ENCODE measurements at places on chromosomes 6 and 20.
A peak's percentile ranks its signal among the peaks of the same experiment; 100 is the strongest.

GRCh38 chr6:113104951-113105350 is 752.2 kb upstream of the MARCKS start:
- DNase-seq: no peak

DNA sequence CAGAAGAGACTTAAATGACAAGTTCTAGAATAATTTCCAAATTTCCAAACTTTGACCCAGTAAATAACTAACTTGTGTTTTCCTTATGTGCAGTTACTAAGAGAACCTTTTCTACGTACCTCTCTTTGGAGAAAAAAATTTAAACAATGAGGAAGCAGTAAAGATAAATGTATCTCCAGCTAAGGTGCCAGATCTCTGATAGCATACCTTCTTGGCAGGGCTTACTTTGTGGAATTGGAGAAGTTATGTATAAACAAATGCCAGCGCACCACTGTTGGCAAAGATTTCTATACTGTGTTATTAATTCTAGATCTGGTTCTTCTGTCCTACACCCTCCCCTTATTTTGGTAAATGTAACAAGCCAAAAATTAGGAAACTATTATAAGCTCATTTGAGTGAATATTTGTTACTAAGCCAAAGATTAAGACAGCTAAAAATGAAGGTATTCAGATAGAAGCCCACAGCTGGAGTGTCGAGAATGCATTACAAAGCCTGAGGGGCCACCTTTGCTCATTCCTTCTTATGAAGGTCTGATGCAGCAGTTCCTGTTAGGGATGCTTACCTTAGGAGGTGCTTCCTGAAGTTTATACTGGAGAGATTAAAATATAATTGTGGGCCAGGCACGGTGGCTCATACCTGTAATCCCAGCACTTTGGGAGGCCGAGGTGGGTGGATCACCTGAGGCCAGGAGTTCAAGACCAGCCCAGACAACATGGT is 373.1 kb upstream of the SOX4 start:
- no peak for DNase-seq

DNA sequence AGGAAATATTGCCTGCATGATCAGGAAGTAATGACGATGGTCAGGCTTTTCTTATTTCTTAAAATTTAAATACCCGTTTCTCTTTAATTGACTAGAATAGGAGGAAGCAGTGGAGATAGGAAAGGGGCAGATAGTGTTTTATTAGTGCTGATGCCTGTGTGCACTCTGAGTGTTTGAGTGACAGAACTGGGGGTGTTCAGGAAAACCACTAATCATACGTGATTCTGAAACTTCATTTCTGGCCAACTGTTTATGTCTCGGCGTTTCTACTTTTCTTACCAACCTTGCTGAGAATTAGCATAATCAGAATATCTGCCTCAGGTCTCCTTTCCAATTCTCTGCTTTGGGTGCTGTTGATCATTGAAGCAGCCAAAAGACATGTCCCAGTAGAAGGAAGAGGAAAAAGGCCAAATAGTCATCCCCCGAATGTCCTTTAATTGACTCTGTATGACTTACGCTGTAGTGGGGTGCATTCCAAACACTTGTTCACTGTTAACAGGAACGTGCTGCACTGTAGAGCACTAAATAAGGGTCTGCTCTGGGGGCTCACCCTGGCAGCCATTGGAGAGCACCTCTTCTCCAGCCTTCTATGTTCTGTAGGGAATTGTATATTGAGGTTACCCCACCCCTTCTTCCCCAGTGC is 152.9 kb downstream of the JARID2 start:
- DNase-seq: peak; percentile 62

GRCh38 chr6:156169371-156169770 is 607.8 kb upstream of the ARID1B start:
- no peak for DNase-seq

- peak; percentile 21 for DNase-seq
These were observed 24.6 kb upstream of the TRPC4AP start for GRCh38 chr20:35117196-35117595.

DNA sequence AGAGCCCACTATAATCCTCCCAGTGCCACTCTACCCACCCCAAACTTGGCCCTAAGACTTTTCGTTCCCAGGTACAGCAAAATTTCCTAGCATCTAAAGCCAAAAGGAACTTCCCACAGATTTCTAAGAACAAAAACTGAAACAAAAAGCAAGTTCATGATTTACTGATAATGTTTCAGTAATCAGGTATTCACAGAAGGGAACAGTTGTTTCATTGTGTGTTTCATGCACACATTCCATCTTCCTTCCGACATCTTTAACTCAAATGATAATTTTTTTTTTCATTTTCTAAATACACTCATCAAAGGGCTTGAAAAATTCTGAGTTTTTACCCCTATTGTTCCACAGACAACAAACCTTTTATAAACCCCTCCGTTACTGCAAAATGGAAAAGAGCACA is 6.0 kb upstream of the BTN1A1 start:
- DNase-seq: no peak

- DNase-seq: no peak
These were observed 105.7 kb downstream of the PLEKHG1 start for GRCh38 chr6:150705392-150705791.

DNA sequence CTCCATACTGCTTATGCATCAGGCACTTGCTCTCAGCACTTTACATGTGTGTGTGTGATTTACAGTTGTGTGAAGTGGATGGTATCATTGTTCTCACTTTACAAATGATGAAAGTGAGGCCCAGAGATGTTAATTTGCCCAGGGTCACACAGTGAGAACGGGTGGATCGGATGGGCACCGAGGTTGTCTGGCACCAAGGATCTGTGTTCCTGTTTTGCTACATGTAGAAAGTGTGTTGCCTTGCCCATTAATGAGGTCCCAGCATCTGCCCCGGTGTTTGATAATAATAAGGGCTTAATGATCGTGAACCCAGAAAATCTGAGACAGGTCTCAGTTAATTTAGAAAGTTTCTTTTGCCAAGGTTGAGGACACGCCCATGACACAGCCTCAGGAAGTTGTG is 216.1 kb upstream of the QKI start:
- DNase-seq: no peak
